Smooth muscle cell of trachea (primary cell): ENCODE measurements at places on chromosomes 3 and 15. TPM values are rescaled to one million over a fixed set of nuclear protein-coding genes. Genes with fewer than 3 reads are reported as not detected.

The FAN1 gene
- total RNA-seq = 18.2 and 18.6 TPM in 2 replicates

The EPHA3 gene
- total RNA-seq = 1.5 and 3.3 TPM in 2 replicates

The C2CD4B gene
- 0.15 TPM in 1 of 2 replicates, not detected in the other for total RNA-seq

The SLCO2A1 gene
- not detected in 2 replicates for total RNA-seq

The HAUS2 gene
- 23.8 and 51.2 TPM in 2 replicates for total RNA-seq

The CHDH gene
- 0.15 and 0.99 TPM in 2 replicates for total RNA-seq

The CHRNA5 gene
- total RNA-seq = 0.33 and 1.5 TPM in 2 replicates

The CACNA2D2 gene
- total RNA-seq = not detected in 2 replicates

The CCR3 gene
- total RNA-seq = 0.33 TPM in 1 of 2 replicates, not detected in the other

The KNSTRN gene
- total RNA-seq = 12.9 and 81.2 TPM in 2 replicates

The HTR3D gene
- total RNA-seq = not detected in 2 replicates

The TRPC1 gene
- 34.6 and 49.5 TPM in 2 replicates for total RNA-seq

The PLA1A gene
- 0.33 TPM in 1 of 2 replicates, not detected in the other for total RNA-seq

The NANOGP8 gene
- 0.15 and 0.33 TPM in 2 replicates for total RNA-seq

The FGD5 gene
- total RNA-seq = 1.7 and 1.8 TPM in 2 replicates

The NME9 gene
- 0.29 TPM in 1 of 2 replicates, not detected in the other for total RNA-seq

The FGF12 gene
- total RNA-seq = 0.17 TPM in 1 of 2 replicates, not detected in the other

The PROS1 gene
- total RNA-seq = 22.5 and 25.2 TPM in 2 replicates

The PLA2G4D gene
- total RNA-seq = not detected in 2 replicates

The TNFSF10 gene
- 5.1 and 9.7 TPM in 2 replicates for total RNA-seq

The SAMMSON gene
- not detected in 2 replicates for total RNA-seq

The CPB1 gene
- total RNA-seq = not detected in 2 replicates

The RASSF1 gene
- total RNA-seq = 43.8 and 49.6 TPM in 2 replicates

The IL12A gene
- 1.9 and 7.4 TPM in 2 replicates for total RNA-seq

The ZIC1 gene
- not detected in 2 replicates for total RNA-seq

The OR5K2 gene
- total RNA-seq = not detected in 2 replicates

The GPR149 gene
- total RNA-seq = not detected in 2 replicates

The MASP1 gene
- total RNA-seq = 33.2 and 178 TPM in 2 replicates

The ABI3BP gene
- 12.9 and 21.2 TPM in 2 replicates for total RNA-seq

The DAZL gene
- not detected in 2 replicates for total RNA-seq

The TBC1D21 gene
- total RNA-seq = not detected in 2 replicates

The SLC12A8 gene
- total RNA-seq = 5.4 and 10.9 TPM in 2 replicates

The HYAL1 gene
- 4.2 and 6.1 TPM in 2 replicates for total RNA-seq

The GOLGB1 gene
- total RNA-seq = 57.4 and 64.7 TPM in 2 replicates

The LMAN1L gene
- total RNA-seq = 0.15 TPM in 1 of 2 replicates, not detected in the other

The ANKRD63 gene
- not detected in 2 replicates for total RNA-seq

The FHIT gene
- total RNA-seq = 0.73 and 2.5 TPM in 2 replicates

The DOCK3 gene
- total RNA-seq = 0.17 and 0.29 TPM in 2 replicates

The GCSAM gene
- not detected in 2 replicates for total RNA-seq

The IL5RA gene
- total RNA-seq = not detected in 2 replicates

The PLSCR2 gene
- not detected in 2 replicates for total RNA-seq

The GOLGA6L7 gene
- total RNA-seq = not detected in 2 replicates

The BNC1 gene
- total RNA-seq = 6.1 and 7.9 TPM in 2 replicates

The SV2B gene
- total RNA-seq = not detected in 2 replicates

The TMCO5A gene
- not detected in 2 replicates for total RNA-seq

The CPEB1 gene
- total RNA-seq = 36.7 and 42.7 TPM in 2 replicates

The RUVBL1 gene
- total RNA-seq = 44.5 and 71.9 TPM in 2 replicates

The AADACL2 gene
- not detected in 2 replicates for total RNA-seq

The CDV3 gene
- total RNA-seq = 147 and 175 TPM in 2 replicates

The HHLA2 gene
- not detected in 2 replicates for total RNA-seq

The RTP4 gene
- 2.8 and 3.3 TPM in 2 replicates for total RNA-seq

The PCSK6 gene
- total RNA-seq = 0.15 and 0.50 TPM in 2 replicates

The SMCO1 gene
- total RNA-seq = not detected in 2 replicates

The LCMT2 gene
- total RNA-seq = 7.4 and 8.7 TPM in 2 replicates

The WDR93 gene
- total RNA-seq = not detected in 2 replicates
